Fibroblast of lung (primary cell): ENCODE measurements at places on chromosomes 13 and 19.

DNA sequence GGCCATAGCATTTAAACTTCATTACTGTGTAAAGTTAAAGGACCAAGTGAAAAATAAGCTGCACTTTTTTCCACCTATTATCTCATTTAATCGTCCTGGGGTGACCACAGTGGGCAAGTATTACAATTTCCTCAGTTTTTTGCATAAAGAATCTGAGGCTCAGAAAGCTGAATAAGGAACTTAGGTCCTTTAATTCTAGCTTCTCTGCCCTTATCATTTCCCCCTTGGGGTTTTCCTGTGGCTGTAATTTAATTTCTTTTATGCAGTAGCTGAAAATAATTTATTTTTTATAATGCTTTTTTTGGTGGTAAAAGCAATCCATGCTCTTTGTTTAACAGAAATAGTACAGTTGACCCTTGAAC, 59.8 kb upstream of the RCBTB2 start:
- no peak for DNase-seq

DNA sequence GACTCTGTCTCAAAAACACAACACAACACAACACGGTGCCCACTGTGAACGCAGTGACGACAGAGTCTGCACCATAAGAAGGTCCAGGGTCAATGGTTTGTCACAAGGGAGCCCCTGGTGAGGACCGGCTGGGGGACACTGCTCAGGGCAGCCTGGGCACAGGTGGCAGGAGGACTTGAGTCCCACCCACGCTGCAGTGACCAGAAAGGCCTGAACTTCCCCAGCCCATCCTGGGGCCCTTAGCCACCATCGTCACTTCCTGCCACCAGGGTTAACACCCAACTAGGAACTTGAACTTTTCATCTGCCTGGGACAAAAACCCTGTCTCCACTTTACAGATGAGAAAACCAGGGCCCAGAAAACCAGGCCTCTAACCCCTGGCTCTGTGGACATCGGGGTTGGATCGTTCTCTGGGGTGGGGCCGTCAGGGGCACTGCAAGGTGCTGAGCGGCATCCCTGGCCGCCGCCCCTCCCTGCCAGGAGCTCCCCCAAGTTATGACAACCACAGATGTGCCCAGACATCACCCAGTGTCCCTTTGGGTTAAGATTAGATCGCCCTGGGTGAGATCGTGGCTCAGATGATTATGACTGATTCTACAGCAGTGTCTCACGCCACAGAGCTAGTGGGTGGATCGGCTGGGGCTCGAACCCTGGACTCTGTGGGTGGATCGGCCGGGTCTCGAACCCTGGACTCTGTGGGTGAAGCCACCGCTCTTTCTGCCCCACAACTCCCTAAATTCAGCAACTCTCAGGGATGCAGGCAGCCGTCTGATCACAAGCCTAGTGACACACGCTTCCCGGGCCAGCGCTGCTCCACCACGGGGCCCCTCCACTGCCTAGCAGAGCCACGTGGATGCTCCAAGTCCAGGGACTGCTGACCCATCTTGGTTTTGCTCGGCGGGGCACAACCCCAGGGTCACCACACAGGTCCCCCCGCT, 14.0 kb downstream of the MOB3A start:
- no peak for DNase-seq

DNA sequence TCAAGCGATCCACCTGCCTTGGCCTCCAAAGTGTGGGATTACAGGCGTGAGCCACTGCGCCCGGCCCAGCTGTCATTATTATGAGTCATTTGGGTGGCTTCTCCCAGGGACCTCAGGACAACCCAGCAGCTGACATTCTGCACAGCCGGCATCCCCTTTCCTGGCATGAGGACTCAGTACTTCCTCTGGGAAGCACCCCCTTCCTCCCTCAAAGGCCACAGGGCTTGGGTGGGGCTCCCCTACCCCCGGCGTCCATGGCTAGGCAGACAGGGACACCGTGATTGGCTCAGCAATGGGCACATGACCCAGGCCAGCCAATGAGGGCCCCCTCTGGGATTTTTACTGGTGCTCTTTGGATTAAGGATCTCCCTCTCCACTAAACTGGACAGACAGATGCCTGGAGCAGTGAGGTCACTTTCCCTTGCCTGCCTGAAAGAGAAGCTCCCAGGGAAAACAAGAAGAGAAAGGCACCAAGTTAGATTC, 6.0 kb downstream of the KANK2 start:
- peak; percentile 47 for DNase-seq

DNA sequence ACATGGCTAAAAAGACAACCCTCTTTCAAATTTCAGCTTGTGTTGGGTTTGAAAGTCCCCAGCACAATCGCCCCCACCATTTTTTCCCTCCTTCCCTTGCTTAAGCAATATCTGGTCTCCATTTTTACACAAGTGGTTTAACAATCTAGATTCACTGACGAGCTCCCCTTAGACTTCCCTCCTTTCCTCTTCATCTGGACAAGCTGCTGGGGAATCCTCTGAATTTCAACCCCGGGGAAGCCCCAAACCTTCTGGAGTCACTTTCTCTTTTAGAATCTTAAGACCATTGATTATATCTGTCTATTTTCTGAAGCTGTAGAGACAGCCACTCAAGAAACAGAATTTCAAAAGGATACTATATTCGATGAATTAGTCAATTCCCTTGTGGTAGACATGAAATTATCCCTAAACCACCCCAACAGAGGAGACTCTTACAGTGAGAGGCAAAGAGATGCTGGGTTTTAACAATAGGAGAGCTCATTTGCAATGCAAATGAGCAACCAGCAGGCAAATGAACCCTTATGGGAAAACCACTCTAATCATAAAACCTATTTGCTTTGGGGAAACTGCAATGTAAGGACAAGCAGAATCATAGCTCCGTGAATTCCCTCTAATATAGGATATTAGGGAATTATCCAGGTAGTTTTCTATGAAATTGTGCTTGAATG, 78.9 kb downstream of the TEX26 start:
- DNase-seq, result no peak

DNA sequence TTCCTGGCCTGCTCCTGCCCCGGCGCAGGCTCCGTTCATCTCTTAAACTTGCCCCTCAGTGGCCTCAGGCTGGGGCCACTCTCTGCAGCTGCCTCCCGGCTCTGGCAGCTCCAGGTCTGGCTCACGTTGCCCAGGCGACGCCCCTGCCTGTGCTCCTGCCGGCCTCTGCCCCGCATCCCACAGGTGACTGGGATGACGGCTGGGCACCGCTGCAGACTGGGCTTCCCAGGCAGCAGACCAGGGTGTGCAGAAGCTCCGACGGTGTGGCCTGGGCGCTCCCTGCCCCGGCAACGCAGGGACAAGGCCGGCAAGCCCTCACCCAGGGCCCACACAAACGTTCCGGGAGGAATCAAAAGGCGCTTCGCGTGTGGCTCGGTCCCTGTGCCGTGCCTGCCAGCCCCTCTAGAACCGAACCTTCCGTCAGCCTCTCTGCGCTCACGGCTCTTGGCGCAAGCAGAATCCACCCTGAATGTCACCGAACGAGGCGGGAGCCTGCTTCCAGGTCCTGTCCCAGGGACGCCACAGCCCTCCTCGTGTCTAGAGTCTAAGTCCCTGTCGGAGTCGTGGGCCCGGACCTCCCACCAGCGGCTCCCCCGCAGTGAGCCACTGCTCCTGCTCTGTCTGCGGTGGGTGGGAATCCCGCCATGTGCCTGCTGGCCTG, 64.8 kb downstream of the MLLT1 start:
- DNase-seq, result no peak

DNA sequence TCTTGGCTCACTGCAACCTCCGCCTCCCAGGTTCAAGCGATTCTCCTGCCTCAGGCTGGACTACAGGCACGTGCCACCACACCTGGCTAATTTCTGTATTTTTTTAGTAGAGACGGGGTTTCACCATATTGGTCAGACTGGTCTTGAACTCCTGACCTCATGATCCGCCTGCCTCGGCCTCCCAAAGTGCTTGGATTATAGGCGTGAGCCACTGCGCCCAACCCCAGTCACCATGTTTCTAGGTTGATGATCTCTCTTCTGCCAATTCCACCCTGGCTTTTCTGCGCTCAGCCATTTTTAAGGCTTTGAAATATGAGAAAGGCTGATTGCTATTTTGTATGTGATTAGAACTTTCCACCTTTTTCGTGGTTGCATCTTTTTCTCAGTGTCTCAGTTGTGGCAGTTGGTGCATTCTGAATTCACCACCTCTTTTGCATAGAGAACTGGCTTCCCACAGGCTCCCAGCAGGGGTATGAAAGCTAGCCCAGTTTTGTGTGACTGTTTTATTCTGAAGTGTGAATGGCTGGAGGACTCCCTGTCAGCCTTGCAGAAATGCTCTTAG, 15.5 kb downstream of the CEACAM1 start:
- no peak for DNase-seq

DNA sequence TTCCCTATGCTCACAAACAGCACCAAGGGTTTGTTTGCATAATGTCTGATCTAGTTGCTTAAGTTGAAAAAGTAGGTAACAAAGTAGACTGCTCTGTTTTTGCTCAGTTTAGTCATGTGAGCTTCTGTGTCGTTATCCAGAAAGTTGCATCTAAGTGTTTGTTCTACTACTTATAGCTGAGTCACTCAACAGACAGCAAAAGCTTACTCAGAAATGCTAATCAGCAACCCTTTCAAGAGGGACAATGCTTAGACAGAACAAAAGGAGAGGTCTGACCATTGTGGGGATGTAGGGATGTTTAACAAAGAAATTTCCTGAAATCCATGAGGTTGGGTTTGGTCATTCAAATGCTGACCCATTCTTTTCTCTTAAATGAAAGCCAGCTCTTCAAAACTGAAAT, 106.4 kb downstream of the ATP8A2 start:
- DNase-seq, result peak; percentile 4

- DNase-seq, result no peak
These were observed 39.3 kb downstream of the ZNF45 start for GRCh38 chr19:43895727-43896308.
